ENCODE measurements at places on chromosomes 3 and 15.

DNA sequence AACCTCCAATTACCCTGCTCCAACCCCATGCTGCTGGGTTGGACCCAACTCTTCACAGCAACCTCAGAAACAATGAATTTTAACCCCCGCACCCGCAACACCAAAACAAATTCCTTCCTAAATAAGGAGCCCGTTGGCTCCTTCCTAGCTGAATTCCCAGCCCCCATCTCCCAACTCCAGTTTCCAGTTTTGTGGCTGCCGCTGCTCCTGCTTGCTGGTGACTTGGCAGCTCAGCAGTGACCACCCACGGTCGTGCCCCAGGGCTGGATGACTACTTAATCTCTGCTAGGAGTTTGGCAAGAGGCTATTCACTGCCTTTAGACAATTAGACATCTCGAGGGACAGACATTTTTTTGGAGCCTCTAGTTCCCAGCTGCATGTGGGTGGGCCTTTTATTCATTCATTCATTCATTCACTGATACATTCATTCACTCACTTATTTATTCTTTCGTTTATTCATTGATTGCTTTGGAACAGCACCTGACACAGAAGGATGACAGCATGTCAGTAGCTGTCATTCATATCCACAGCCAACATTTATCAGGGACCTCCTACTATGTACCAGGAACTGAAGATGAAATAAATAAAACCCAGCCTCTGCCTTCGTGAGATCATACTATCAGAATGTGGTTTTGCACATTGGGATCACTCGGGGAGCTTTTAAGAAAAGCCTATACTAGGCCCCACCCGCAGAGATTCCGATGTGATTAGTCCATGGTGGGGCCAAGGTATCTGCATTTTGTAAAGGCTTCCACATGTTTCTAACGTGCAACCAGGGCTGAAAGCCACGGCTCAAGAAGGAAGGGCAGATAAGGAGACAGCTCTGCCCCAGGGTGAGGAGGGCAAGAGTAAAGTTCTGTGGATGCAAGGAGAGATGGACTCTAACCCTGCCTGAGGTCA lies 256.5 kb downstream of the SHQ1 start:
- no peak for DNase-seq

DNA sequence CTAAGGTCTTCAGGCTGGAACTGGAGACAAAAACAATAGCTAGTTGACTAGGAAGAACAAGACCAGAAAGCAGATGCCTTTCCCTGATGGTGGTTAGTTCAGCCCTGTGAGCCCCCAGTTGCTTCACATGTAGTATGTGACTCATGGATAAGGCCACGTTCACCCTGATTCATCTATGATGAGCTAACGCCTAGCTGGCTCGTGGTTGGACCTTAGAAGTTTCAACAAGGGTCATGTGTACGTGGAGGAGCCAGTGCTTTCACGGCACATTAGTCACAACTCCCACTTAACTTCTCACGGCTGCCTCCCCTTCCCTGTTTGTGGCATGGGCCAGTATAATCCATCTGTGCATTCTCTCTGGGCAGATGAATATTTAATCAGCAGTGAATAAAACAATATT lies 20.6 kb downstream of the COL8A1 start:
- no peak for DNase-seq

DNA sequence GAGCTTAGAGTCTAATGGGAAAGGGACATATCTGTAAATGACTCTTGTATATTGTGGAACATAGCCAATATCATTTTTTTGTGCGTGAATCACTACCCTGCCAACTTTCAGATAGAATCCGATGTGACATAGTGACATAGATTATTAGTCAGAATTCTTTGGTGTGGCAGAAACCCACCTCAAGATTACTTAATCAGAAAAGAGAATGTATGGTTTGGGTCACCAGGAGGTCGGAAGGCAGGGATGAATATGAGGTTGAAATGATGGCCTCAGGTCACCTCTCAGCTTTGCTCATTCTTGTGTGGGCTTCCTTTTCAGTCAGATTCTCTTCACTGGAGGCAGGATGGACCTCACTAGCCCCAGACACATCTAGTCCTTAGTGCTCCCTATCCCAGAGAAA lies 41.4 kb downstream of the SNAPC5 start:
- no peak for DNase-seq

DNA sequence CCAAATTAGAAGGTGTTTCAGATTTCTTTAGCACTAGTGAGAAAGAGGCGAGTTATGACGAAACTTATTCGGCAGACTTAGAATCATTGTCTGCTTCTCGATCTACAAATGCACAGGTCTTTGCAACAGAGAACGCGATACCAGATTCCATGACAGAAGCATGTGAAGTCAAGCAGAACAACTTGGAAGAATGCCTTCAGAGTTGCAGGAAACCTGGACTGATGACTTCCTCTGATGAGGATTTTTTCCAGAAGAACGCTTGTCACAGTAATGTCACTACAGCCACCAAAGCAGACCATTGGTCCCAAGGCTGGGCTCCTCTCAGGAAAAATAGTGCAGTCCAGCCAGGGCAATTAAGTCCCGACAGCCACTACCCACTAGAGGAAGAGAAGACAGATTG lies 50.6 kb downstream of the CDAN1 start:
- no peak for DNase-seq

DNA sequence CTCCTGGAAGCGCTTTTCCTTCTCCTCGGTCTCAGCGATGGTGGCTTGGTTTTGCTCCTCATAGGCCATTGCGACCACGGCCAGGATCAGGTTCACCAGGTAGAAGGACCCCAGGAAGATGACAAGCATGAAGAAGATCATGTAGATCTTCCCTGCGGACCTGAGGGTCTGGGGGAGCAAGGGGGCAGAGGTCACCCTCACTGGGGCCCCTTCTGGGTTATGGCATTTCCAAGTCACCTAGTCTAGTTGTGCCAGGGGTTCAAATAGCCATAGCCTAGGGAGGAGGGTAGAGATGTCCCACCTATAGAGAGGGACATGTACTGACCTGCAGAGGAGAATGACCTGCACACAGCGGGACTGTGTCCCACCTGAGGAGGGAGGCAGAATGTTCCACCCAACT lies 43.5 kb downstream of the SCN5A start:
- no peak for DNase-seq

DNA sequence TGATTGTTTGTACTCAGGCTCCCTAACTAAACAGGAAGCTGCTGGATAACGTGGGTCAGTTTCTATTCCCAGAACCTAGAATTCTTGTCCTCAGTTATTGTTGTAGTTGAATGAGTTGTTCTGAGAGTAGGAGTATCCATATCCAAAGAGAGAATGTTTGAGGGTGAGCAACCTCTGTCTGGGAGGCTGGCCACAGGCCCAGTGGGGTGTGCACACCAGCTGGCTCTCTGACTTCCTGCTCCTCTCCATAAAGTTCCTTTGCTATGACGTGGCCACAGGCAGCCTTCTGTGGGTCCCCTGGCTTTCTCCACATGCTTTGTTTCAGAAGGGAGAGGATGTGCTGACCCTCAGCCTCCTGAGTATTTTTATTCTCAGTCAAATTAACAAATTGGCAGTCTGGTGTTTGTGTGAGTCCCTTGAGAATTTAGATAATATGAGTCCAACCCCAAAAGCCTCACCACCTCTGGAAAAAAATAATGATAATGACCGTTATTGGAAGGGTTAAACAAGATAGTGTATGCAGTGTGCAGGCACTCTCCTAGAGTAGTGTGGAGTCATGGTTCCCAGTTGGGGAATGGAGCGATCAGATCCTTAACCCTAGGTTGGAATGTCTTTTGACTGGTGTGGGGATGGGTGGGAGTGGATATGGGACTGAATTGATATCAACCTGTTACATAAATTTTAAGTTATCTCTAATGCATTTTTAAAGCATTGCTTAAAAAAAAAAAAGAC lies 47.6 kb upstream of the MED12L start:
- DNase-seq: no peak

- no peak for DNase-seq
Measured at GRCh38 chr3:68288085-68288484, 633.7 kb upstream of the SUCLG2 start.

GRCh38 chr15:74826364-74826819 lies at the start of gene CPLX3:
TSS of gene CPLX3 (plus strand) at chr15:74826627. CDS start at chr15:74826704, 77 bp downstream.
- peak; percentile 29 for DNase-seq

DNA sequence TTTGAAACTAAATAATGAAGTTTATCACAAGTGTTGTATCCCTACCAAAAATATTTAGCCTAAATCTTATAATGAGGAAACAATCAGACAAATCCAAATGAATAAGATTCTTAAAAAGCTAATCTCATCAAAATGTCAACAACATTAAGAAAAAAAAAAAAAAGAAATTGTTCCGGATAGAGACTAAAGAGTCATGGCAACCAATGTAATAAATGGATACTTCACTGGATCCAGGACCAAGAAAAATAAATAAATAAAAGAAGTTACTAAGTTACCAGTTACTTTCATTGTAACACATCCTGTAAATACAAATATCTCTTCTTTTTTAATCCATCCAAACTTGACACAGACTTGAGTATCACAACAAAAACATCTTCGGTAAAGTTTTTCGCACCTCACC lies 607 bp downstream of the MRPL47 start:
- no peak for DNase-seq

DNA sequence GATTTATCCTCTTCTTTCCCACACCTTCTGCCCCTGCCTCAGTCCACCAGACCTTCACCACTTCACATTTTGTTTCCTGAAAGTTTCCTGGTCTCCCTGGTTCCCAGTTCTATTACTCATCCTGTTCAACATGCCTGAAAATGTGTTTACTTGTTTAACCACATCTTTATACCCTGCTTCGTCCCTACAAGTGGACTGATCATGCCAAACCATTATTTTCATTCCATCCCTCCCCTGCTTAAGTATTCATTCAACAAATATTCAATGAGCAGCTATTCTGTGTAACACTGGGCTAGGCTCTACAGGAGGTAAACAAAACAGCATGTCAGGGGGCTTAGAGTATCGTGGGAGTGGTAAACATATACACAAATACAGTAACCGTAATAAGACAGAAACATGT lies 5.5 kb downstream of the MYO5A start:
- no peak for DNase-seq

DNA sequence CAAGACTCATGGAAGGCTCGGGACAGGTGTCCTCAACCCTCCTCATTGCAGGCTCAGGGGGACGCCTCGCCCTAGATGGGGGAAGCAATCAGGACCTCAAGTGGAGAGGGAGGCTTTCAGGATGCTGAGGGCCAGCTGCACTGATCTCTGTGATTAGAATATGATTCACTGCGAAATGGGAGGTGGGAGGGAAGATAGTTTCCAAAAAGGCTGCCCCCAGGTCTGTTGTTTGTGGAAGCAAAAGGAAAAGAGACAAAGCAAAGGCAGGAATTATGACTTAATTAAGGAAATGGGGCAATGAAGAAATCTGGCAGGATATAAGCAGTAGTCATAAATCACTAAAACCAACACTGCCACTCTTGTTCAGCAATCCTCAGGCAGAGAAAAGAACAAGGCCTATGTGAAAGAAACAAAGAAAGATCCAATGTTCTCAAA lies 85.6 kb upstream of the ABHD17C start:
- DNase-seq: no peak

Measured in stimulated activated naive CD8-positive, alpha-beta T cell treated with anti-CD3 and anti-CD28 coated beads, Interleukin-15, amount 100 ng/mL, for 72 hours (primary cell).